ENCODE measurements at places on chromosomes 3 and 15. TPM values are rescaled to one million over a fixed set of nuclear protein-coding genes. Genes with fewer than 3 reads are reported as not detected.
A peak's percentile ranks its signal among the peaks of the same experiment; 100 is the strongest.

IFT57 gene
- polyA plus RNA-seq, result 13.7 TPM

NANOGP8 gene
- polyA plus RNA-seq, result not detected

DNA sequence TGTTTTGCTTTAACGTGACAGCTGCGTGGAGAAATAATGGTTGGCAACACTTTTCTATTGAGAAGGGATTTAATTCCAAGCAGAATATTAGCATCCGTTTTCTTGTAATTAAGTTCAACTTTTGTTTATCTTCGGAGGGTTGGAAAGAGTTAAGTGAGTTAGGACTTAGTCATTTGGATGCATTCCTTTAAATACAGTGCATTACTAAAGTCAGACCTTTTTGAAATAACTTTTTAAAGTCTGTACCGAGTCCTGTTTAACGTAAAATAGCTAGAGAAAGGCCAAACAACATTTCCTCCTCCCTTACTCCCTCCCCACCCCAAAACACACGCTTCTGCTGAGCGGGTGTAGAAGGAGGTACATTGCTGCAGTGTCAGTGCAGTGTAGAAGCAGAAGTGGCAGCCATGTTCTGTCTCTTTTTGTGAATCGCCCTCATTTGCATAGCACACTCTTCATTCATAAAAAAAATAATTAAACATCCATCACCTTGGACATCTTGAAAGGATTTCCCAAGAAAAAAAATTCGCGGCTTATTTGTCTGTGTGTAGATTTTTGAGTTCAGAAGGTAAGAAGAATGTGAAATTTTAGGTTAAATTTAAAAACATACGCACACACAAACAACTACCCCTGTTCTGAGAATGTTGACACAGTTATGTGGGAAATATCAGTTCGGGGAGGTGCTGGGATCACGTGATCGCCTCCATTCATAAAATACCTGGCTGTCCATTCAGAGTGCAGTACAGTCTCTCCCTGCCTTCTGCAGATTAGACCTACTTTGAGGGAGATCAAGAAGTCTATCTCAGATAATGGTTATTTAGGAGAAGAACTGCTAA lies 1.6 kb downstream of the SPRED1 start:
- peak; percentile 75 for DNase-seq

- DNase-seq, result no peak
These were observed 86.1 kb upstream of the PSMD6 start for GRCh38 chr3:64109438-64109837.

TTC23 gene
- polyA plus RNA-seq, result 3.0 TPM

DNA sequence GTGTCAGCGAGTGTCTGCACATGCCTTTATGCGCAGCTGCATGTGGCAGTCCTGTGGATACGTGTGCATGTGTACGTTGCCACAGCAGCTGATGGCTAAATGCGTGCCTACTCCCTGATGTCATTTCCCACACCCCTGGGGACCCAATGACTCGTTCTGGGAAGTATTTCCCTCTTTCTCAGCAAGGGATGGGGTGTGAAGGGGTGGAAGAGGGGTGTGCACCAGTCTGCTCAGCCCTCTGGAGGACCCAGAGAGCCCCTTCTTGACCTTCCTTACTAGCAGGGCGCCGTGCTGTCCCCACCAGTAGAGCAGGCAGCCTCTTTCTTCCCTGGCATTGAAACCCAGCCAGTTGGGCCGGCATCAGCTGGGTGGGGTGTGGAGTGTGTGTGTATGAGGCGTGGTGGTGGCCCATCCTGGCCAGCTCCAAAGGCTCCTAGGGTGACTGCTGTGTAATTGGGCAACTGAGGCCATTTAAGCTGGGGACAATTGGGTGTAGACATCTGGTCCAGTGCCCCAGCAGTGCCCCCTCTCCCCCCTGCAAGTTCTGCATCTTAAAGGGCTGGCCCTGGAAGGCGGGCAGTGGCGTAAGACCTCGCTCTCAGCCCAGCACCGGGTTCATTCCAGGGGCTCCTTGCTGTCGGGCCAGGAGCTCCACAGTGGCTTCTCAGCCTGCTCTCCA lies 19.2 kb downstream of the SNX33 start:
- peak; percentile 85 for DNase-seq

- peak; percentile 62 for DNase-seq
These were observed 12.4 kb downstream of the GLYCTK start for GRCh38 chr3:52299879-52300611.

- DNase-seq, result peak; percentile 55
These were observed 165.1 kb downstream of the PPM1L start for GRCh38 chr3:160921020-160921635.

DNA sequence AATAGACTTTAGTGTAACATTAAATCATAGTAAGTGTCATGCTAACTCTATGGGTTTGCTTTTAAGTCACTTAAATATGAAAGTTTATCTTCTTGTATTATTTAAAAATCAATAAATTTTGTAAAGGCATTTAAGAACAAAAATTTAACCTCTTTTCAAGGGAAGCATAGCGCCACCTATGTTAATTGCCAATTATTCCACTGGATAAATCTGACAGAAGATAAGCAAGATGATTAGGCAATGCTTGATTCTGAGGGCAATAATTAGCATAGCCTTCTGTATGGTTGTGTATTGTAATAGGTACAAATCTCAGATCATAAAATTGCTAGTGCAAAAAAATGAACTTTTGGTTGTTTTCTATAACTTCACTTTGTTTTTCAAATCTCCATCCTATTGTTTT lies 560.1 kb downstream of the GRM7 start:
- DNase-seq, result no peak

DNA sequence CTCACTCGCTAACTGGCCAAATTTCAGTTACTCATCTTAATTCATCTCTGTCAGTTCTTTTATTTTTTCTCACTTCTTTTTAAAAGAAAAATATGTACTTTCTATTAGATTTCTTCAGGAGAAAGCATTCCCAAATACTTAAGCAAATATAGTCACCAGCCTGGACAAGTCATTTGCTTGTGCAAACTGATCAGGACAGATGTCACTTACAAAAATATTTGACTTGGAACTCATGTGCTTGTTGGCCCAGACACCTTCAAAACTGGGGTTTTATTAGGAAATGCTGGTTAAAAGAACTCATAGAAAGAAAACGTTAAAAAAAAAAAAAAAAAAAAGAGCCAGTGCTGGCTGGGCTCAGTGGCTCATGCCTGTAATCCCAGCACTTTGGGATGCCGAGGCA lies 31.3 kb upstream of the FOXP1 start:
- no peak for DNase-seq

STRIT1 gene
- not detected for polyA plus RNA-seq

- no peak for DNase-seq
These were observed 179.7 kb upstream of the BHLHE40 start for GRCh38 chr3:4799266-4800256.

DNA sequence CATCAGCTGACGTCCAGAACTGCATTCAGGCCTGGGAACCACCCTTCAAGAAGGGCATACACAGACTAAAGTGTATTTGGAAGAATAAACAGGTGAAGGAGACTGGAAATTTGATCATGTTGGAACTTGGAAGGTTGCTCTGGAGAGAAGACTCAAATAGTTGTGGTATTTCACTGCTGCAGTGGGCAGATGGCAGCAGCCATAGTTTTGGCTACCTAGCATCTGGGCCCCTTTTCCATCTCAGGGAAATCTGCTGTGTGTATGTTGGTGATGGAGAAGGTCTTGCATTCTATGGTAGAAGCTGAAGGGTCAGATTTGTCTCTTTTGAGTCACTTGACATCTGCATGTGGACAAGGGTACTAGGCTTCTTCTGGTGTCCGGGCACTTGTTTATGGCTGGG lies 114.4 kb upstream of the FGF7 start:
- DNase-seq, result no peak

DNA sequence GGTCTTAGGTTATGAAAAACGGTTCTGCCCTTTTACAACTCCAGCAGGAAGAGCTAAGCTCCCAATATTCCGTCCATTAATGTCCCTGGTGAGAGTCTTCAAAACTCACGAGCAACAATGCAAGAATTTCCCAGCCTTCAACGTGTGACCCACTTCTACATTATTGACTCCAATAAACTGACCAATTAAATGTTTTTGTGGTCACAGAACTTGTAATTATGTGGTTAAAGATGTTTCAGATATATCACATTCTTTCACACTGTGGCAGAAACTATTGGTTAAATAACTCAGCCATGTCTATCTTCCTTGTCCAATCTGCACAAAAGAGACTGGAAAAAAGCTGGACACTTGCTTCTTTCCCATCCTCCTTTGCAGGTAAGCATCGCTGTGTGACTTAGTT lies 286.6 kb upstream of the ADAMTS9 start:
- no peak for DNase-seq

ZPLD1 gene
- not detected for polyA plus RNA-seq

CASR gene
- not detected for polyA plus RNA-seq

GRCh38 chr3:135040321-135041240 lies 245.5 kb downstream of the EPHB1 start:
- no peak for DNase-seq

DNA sequence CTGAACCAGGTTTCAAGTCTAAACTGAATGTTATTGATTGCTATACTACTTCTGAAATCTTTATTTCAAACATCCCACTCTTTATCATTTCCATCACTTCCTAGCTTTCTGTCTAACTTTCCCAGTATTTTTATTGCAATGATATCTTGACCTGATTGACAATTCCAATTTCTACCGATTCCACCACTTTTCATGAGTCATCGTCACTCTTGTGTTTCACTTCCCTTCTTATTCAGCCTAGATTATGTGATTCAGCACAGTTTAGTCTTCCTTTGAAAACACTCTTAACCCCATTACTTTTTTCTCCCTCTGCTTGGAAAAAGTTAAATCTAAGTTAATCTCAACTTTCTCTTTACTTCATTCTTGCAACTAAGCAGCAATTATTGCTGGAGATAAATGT lies 62.6 kb downstream of the SLC7A14 start:
- DNase-seq, result peak; percentile 77

OSTN gene
- not detected for polyA plus RNA-seq

GRCh38 chr15:31830591-31830990 lies 199.7 kb upstream of the CHRNA7 start:
- no peak for DNase-seq

DNA sequence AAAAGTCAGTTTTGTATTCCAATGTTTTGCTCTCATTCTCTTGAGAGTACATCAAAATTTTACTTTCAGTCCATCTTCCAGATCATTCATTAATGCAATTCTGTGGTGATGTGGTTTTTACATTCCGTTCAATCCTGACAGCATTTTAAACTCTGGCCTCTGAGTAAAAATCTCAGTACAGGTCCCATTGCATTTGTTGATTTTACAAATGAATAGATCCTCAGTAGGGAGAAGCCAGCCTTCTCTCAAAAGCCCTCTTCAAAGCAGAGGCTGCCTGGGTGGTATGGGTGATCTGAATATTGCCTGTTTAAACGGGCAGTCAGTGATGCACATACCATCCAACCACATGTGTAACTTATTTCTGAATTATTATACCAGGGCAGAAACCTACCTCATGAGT lies 72.5 kb upstream of the TSC22D2 start:
- no peak for DNase-seq

GRCh38 chr3:35335703-35336102 lies 303.6 kb upstream of the ARPP21 start:
- DNase-seq, result no peak

GRCh38 chr3:146218880-146219866 lies 31.7 kb downstream of the PLSCR4 start:
- peak; percentile 71 for DNase-seq

AADACL2 gene
- polyA plus RNA-seq, result not detected

LIPH gene
- polyA plus RNA-seq, result not detected

GRCh38 chr15:95458721-95459120 lies 871.8 kb upstream of the NR2F2 start:
- DNase-seq, result peak; percentile 52

- DNase-seq, result peak; percentile 62
These were observed 735.0 kb downstream of the ROBO1 start for GRCh38 chr3:79032686-79033318.

SLC24A1 gene
- 3.6 TPM for polyA plus RNA-seq

- DNase-seq, result no peak
These were observed 482.3 kb upstream of the NECTIN3 start for GRCh38 chr3:110589341-110589740.

PPM1L gene
- polyA plus RNA-seq, result 0.35 TPM

DNA sequence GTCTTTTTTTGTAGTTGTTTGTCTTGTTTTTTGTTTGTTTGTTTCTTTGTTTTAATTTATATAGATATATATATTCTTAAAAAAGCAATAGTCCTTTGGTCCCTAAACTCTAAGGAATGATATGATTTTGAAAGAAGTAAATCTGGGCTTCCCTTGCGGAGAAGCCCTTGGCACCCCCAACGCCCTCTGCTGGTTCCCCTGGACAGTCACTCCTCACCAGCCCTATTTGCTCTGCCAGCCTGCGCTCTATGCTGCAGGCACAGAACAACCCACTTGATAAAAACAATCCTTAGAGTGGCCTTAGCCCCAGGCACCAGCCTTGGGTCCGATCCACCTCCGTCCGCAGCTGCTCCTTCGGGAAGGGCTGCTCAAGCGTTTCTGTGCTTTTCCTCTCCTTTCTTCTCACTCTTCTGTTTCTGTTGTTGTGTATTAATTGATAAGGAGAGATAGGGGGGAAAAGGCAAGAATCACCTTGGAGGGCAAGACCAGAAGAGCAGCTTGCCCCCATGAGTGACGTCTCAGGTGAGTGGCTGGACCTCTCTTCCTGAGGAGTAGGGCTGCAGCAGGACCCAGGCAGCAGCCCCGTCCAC lies 13.7 kb upstream of the PARP6 start:
- DNase-seq, result peak; percentile 40

SLC4A7 gene
- 7.0 TPM for polyA plus RNA-seq

GRCh38 chr3:115922681-115923347 lies 299.5 kb downstream of the GAP43 start:
- DNase-seq, result no peak

DNA sequence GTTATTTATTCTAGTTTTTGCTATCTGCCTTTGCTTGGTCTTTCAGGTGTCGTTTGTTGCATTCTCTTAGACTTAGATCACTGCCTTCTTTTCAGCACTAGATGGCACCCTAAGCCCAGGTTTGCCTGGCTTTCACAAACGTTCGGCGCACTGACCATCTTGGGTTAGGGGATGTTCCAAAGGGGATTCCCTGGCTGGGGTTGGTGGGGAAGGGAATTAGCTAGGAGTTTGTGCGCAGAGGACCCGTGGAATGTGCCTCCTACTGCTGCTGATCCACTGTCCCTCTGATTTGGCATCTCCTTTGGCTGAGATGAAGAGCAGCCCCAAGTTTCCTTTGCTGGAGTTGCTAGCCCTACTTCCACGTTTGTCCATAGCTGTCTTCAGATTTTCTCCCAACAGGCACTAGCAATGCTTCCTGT lies 33.9 kb downstream of the PFN2 start:
- peak; percentile 70 for DNase-seq

DNA sequence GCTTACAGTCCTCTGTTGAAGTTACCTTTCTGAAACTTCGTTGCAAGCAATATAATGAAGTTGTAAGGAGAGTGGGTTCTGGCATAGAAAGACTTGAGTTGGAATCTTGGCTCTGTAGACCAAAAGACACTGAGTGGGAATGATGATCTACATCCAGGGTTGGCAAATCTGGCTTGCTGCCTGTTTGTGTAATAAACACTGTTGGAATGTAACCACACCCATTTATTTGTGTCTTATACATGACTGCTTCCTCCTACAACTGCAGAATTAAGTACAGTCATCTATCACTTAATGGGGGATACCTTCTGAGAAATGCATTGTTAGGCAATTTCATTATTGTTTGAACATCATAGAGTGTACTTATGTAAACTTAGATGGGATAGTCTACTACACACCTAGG lies 178.4 kb upstream of the SUCLG2 start:
- DNase-seq, result no peak

All from endothelial cell of umbilical vein (primary cell).